Naive thymus-derived CD8-positive, alpha-beta T cell (primary cell): ENCODE measurements at places on chromosomes 4 and X.

GRCh38 chrX:111609206-111609605 is 71.8 kb upstream of the ALG13 start:
- no peak for DNase-seq
- no peak overlapping the region for H3K4me3 ChIP-seq
- peaks cover 7% of the 10 kb centered on the region for H3K27me3 ChIP-seq
- H3K27ac ChIP-seq: no peak overlapping the region
- no peaks in the 10 kb centered on the region for H3K4me1 ChIP-seq
- no peaks in the 10 kb centered on the region for H3K36me3 ChIP-seq

DNA sequence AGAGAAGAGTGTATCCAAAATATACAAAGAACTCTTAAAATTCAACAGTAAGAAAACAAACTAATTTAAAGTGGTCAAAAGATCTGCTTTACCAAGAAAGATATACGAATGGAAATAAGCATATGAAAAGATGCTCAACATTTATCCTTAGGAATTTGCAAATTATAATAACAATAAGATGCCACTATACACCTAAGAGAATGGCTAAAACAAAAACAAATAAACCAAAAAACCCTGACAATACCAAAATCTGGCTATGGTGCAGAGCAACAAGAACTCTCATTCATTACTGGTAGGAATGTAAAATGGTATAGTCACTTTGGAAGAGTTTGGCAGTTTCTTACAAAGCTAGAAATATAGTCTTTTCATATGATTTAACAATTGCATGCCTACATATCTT is 545.7 kb upstream of the AGA start:
- no peaks in the 10 kb centered on the region for H3K36me3 ChIP-seq
- H3K27ac ChIP-seq: no peak overlapping the region
- no peaks in the 10 kb centered on the region for H3K27me3 ChIP-seq
- H3K4me1 ChIP-seq: no peaks in the 10 kb centered on the region
- H3K4me3 ChIP-seq: no peak overlapping the region
- DNase-seq: no peak

DNA sequence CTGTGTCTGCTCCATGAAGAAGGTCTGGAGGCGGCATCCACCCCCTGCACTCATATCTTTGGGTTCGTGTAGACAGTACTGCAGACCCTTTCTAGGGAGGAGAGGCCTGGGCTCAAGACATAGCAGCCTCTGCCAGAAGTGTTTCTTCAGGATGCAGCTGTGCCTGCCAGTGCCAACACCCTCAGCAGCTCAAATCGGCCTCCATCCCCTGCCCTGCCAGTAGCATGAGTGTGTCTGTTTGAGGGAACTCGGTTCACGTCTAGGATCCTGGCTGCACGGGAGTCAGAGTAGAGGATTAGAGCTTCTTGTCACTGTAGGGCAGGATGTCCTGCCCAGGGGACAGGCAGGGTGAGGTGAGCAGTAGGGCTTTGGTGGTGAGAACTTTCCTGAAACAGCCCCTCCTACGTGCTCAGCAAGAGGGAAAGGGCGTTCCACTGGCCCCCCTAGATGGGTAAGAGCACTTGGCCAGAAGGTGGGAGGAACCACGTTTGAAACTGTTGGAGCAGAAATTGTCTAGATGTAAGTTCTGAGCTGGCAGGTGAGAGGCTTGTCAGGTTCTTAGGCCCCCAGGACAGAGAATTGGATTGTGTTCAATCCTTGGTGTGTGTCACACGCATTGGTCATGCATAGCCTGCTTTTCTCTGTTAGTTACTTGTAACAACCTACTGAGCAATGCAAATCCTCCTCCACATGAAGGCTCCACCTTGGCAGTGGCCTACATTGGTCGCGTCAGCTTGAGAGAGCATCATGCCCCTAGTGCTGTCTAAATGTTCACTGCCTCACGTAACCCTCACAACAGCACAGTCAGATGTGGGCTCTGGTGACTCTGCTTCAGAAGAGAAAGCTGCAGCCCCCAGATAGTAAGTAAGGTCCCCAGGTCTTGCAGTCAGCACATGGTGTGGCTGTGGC is 25.8 kb upstream of the FAM193A start:
- no peaks in the 10 kb centered on the region for H3K36me3 ChIP-seq
- no peak for DNase-seq
- no peaks in the 10 kb centered on the region for H3K27me3 ChIP-seq
- peaks cover 19% of the 10 kb centered on the region for H3K4me1 ChIP-seq
- no peak overlapping the region for H3K27ac ChIP-seq

GRCh38 chrX:103538728-103539127 is 19.4 kb upstream of the RAB40A start:
- no peak for DNase-seq
- H3K27me3 ChIP-seq: peaks cover 1% of the 10 kb centered on the region
- H3K4me3 ChIP-seq: no peak overlapping the region
- peaks cover 2% of the 10 kb centered on the region for H3K4me1 ChIP-seq
- no peak overlapping the region for H3K27ac ChIP-seq

GRCh38 chr4:169045862-169046584 is 36.0 kb upstream of the CBR4 start:
- no peaks in the 10 kb centered on the region for H3K4me1 ChIP-seq
- DNase-seq: no peak
- H3K27ac ChIP-seq: no peak overlapping the region
- no peak overlapping the region for H3K4me3 ChIP-seq
- H3K36me3 ChIP-seq: no peaks in the 10 kb centered on the region
- H3K27me3 ChIP-seq: peaks cover 10% of the 10 kb centered on the region

GRCh38 chr4:40118861-40119260 is 62.2 kb downstream of the N4BP2 start:
- H3K27ac ChIP-seq: no peak overlapping the region
- no peaks in the 10 kb centered on the region for H3K27me3 ChIP-seq
- DNase-seq: no peak
- peaks cover 13% of the 10 kb centered on the region for H3K36me3 ChIP-seq
- H3K4me3 ChIP-seq: no peak overlapping the region
- peaks cover 31% of the 10 kb centered on the region for H3K4me1 ChIP-seq
